ENCODE measurements at places on chromosomes 7 and 10. TPM values are rescaled to one million over a fixed set of nuclear protein-coding genes. Genes with fewer than 3 reads are reported as not detected.

Gene FAM25G
- total RNA-seq: not detected

Gene LRIT1
- total RNA-seq: not detected

Gene H2BK1
- total RNA-seq: not detected

Gene ANAPC16
- 36.9 TPM for total RNA-seq

Gene SND1
- 242 TPM for total RNA-seq

Gene FAM237B
- not detected for total RNA-seq

Gene BMPR1A
- total RNA-seq: 21.6 TPM

Gene VOPP1
- total RNA-seq: 38.3 TPM

Gene RASSF4
- 7.4 TPM for total RNA-seq

Gene DGKI
- total RNA-seq: 1.1 TPM

Gene TYSND1
- 17.1 TPM for total RNA-seq

Gene ANXA8
- not detected for total RNA-seq

Gene SLC16A9
- 0.37 TPM for total RNA-seq

Gene AOAH
- total RNA-seq: not detected

Gene CYTH3
- total RNA-seq: 56.0 TPM

Measured in cardiac ventricle fibroblast (primary cell).